HS-5 (cell line): ENCODE measurements at places on chromosomes 6 and 20.

DNA sequence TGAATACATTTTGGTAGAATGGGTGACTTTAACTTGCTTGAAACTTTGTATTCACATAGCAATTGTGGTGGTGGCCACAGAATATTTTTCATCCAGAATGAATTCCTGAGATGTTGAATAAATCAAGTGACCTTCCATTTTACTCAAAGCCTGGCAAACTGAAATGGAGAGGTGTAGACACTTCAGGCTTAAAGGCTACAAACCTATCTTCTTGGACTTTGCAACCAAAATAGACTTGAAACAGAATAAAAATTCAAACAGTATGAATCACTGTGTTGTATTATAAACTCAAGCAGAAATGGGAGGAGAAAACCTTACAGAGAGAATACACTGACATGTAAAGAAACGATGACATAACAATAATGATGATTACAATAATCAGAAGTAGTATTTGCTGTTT is 371.6 kb downstream of the BCKDHB start:
- no peak for DNase-seq

DNA sequence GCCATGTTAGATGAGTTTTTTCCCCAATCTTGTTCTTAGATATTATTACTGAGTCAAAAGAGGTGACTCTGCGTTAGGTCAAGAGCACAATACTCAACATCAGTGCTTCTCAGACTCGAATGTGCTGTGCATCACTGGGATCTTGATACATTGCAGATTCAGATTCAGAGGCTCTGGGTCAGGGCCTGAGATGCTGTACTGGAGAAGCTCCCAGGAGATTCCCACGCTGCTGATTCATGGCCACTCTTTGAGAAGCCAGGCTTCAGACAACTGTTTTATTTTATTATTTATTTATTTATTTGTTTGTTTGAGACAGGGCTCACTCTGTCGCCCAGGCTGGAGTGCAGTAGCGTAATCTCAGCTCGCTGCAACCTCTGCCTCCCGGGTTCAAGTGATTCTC is 41.4 kb upstream of the ARID1B start:
- no peak for DNase-seq

DNA sequence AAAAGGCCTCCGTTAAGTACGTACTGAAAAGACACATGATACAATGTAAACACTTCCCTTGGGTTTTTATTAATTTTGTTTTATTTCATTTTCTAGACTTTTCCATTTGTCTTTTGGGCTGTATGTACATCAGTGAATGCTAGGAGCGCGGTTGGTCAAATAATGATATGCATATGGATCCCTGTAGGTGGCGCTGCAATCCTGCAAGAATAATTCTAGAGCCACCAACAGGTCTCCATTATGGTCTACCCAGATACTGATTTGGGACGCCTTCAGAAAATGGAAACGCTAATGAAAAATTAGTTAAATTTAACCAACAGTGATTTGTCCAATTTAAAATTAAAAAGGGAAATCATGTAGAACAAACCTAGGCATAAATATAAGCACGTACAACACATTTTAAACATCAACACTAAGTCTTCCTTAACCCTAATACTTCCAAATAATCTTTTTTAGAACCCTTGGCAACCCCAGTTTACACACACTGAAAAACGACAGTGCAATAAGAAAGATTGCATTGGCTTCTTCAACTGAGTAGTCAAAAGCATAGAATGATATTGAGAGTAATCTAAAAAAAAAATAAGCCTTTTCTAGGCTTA is 433.5 kb downstream of the RFPL4B start:
- peak; percentile 58 for DNase-seq

GRCh38 chr20:23366384-23366783 is 4.4 kb downstream of the GZF1 start:
- DNase-seq, result no peak

GRCh38 chr6:153625089-153625488 is 414.0 kb upstream of the OPRM1 start:
- DNase-seq, result peak; percentile 5

- DNase-seq, result no peak
Measured at GRCh38 chr6:37495244-37495934, 4.3 kb downstream of the CCDC167 start.

DNA sequence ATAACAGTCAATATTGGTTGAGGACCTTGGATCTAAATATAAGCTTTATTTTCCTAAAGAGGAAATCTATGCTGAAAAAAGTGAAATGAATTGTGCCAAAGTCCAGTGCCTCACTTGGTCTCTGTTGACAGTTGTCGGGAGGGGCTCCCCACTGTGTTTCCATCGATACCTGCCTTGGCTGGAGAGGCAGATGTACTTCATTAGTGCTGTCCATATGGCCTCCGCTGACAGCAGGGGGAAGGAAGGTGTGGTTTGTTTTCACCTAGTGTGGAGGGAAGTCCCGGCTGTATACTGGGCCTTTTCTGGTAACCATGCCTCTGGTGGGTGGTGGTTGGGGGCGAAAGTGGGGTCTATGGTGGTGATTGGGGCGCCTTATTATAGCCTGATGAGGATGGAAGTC is 42.7 kb downstream of the CD2AP start:
- DNase-seq, result no peak
